ENCODE measurements at places on chromosomes 6 and 20.
A peak's percentile ranks its signal among the peaks of the same experiment; 100 is the strongest.

- DNase-seq: no peak
Measured at GRCh38 chr6:19067165-19067564, 680.0 kb downstream of the RNF144B start.

DNA sequence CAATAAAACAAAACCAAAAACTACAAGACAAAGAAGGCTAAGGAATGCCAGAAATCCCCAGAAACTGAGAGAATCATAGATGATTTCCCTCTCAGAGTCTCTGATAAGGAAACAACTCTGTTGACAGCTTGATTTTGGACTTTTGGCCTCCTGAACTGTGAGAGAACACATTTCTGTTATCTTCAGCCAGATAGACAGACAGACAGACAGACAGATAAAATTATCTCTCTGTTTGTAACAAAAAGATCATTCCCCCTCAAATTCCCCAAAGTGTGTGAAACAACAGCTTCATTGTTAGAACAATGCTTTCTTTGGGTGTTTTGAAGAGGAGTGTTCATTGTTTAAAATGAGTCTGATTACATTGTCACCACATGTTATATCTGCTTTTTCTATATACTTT lies 148.2 kb downstream of the BCKDHB start:
- DNase-seq: no peak

- peak; percentile 9 for DNase-seq
Measured at GRCh38 chr20:5925551-5925950, 24.8 kb downstream of the TRMT6 start.

- DNase-seq: peak; percentile 12
Measured at GRCh38 chr20:20167698-20168097, 115.4 kb downstream of the CFAP61 start.

DNA sequence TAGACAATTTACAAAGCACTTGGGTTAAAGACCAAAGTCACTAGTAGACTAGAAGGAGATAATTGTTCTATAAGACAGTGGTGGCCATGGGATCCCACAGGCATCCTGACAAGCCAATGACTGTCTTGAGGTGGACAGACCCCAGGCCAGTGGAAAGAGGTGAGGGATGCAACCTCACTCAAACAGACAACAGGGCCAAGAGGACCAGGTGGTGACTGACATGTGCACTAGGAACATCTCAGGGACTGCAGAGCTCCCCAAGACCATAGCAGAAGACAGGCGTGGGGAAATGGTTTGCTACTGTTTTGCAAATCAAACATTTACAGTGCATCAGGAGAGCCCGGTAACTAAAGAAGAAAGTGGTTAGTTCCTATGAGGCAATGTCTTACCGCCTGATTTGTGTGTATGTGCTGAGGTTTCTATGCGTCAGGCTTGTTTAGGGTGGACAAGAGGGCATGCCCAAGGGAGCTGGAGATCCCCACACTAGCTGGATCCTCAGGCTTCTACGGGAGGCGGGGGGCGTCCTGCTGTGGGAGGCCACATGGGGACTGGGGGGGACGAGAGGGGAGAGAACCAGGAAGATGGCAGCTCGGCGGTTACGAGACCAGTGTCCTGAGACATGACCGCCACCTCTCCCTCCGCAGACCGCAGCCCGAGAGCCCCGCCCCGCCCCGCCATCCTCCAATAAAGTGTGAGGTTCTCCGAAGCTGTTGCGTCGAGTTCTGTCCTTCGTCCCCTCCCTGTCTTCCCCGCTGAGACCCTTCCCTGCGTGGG lies 623 bp upstream of the MRPS26 start:
- DNase-seq: peak; percentile 91

- no peak for DNase-seq
Measured at GRCh38 chr20:50297498-50298376, 107.1 kb downstream of the CEBPB start.

- no peak for DNase-seq
Measured at GRCh38 chr20:15923030-15923776, 650.0 kb downstream of the KIF16B start.

DNA sequence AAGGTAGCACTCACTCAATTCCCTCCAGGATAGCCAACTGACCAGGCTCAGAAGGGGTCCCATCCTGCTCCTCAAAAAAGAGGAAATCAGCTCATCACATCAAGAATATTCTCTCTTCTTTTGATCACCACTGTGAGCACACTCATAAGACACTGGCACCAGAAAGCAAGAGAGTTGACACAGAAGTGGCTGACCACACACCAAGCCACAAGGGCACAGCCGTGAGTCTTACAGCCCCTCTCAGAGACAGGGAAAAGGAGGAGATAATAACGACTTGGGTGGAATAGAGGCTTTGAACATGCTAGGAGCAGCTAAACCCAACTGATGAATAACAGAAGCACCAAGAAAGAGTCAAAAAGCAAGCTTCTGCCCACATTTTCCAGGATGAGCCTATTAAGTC lies 249.1 kb upstream of the PREP start:
- no peak for DNase-seq

GRCh38 chr6:160931378-160932310 lies 59.9 kb upstream of the MAP3K4 start:
- DNase-seq: no peak

DNA sequence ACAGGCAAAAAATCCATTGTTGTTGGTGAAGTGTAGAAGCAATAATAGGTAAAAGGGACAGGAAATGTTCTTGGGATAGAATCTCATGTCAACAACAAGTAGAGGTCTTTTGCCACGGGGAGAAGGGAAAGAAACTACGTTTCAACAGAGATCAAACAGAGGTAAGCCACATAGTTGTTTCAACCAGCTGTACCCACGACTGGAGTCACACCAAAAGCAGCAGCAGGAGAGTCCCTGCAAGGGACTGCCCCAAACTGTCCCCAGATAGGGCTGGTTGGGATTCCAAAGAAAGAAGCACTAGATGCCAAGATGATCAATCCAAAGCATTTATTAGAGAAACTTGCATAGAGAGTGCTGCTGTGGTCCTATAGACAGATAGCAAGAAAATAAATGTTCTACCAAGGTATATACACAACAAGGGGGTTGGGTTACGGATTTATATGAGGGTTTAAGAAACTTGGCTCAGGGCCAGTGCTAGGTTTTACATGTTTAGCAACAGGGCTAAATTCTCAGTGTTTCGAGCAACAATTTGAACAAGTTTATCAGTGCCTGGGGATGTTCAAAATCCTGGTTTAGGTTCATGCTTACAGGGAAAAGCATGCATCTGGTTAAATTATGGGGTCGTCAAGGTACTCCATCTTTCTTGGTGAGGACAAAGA lies 466.5 kb downstream of the MMUT start:
- peak; percentile 53 for DNase-seq

DNA sequence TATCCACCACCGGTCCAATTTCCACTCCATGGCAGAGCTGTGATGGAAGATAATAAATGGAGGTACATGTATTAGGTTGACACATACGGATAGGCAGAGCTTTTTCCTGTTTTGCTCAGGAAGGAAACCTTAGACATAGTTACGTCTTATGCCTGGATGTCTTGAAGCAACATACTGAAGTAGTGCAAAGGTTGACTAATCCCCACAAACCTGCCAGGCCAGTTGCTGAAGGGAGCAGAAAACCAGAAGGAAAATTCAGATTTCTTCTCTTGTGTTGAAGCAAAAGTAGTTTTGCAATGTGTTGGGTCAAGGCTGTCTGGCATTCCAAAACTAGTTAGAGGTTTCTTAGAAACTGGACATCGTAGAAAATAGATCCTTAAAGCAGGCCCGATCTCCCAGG lies 68.7 kb downstream of the PHACTR1 start:
- DNase-seq: no peak

DNA sequence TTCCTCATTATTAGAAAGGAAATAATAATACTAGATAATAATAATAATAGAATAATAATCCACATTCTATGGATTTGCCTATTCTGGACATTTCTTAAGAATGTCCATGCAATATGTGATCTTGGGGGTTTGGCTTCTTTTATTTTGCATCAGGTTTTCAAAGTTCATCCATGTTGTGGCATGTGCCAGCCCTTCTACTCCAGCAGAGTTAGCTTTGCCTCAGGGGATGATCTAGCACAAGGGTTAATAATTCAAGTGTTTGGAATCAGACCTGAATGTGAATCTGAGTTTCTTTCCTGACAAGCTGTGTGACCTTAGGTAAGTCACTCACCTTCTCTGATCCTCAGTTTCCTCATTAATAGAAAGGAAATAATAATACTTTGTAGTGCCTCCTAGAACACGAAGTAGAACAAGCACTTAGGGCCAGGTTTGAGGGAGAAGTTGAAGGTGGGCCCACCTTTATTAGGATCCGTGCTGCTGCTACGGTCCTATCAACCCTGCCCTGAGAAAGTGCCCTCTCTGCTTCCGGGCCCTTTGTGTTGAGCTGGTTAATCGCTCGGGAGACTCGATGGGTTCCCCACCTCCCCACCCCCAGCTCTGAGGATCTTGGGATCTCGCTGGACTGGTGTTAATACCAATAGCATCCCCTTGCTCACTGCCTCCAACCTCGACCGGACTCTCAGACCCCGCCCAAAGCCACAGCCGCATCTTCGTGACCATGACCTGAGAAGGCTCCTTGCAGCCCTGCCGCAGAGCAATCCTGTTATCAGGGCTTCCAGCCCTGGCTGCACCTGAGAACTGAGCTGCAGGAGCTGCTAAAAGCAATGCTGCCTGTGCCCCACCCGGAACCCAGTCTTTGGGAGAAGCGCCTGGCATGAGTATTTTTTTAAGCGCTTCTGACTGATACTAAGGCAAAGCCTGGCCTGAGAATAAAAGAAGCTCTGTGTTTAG lies 26.9 kb downstream of the RBM38 start:
- peak; percentile 73 for DNase-seq

GRCh38 chr20:51402201-51402600 lies 140.3 kb downstream of the NFATC2 start:
- no peak for DNase-seq

DNA sequence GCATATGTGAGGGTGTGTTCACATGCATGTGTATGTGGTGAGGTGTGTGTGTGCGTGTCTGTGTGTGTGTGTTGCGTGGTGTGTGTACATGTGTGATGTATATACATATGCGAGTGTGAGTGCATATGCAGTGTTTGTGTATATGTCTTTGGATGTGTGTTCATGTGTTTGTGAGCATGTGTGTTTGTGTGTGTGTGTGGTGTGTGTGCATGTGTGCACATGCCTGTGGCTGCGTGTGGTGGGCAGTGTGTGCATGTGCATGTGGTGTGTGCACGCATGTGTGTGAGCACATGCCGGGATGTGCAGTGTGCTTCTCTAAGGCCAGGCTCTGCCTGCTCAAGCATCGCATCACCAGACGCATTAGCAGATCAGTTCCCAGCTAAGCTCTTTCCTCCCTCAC lies 5.7 kb downstream of the THBS2 start:
- DNase-seq: no peak

DNA sequence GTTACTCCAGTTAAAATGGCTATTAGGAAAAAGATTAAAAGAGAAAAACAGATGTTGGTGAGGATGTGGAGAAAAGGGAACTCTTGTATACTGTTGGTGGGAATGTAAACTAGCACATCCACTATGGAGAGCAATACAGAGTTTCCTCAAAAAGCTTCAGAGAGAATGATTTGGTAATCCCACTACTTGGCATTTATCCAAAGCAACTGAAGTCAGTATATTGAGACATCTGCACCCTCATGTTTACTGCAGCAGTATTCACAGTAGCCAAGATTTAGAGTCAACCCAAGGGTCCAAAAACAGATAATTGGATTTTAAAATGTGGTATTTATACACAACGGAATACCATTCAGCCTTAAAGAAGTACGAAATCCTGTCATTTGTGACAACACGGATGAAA lies 469.5 kb downstream of the QKI start:
- DNase-seq: peak; percentile 78

GRCh38 chr6:70353448-70353847 lies 50.6 kb upstream of the COL9A1 start:
- no peak for DNase-seq

DNA sequence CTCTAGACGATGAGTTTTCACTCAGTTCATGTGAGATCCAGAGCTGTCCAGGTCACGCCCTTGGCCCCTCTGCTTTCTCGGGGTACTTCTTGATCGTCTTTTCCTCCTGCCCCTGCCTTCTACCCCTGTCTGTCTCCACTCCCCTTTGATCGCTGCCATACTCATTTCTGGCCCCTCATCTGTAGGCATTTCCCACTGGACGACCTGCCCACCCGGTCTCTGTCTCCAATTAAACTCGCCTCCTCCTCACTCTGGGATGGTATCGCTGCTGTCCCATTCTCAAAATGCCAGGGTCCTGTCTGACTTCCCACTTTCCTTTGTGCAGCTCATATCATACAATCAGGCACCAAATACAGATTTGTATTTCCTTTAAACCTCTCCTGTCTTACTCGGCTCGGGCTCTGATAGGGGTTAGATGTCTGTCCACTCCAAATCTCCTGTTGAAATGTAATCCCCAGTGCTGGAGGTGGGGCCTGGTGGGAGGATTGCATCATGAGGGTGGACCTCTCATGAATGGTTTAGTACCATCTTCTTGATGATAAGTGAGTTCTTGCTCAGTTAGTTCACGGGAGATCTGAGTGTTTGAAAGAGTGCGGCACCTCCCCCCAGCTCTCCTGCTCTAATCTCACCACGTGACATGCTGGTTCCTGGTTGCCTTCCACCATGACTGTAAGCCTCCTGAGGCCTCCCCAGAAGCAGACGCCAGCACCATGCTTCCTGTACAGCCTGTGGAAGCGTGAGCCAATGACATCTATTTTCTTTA lies 3.5 kb upstream of the SYNJ2 start:
- no peak for DNase-seq

GRCh38 chr6:106253731-106254130 lies 71.8 kb downstream of the ATG5 start:
- DNase-seq: no peak

DNA sequence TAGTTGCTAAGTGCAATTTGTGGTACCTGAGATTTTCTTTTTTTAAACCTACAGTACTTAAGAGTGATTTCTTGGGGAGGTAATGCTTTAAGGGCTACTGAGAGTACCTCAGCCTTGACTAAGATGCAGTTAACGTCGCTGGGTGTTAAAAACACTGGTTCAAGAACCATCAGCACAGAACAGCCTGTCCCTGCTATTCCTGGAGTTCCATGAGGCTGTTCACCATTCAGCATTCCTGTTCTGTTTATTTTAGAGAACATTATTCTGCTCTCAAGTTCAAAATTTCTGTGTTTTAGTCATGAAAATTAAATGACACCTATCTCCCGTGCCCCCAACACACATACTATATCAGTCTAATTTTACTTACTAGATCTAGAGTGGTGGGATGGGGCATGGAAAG lies 1.7 kb upstream of the PRELID3B start:
- no peak for DNase-seq

DNA sequence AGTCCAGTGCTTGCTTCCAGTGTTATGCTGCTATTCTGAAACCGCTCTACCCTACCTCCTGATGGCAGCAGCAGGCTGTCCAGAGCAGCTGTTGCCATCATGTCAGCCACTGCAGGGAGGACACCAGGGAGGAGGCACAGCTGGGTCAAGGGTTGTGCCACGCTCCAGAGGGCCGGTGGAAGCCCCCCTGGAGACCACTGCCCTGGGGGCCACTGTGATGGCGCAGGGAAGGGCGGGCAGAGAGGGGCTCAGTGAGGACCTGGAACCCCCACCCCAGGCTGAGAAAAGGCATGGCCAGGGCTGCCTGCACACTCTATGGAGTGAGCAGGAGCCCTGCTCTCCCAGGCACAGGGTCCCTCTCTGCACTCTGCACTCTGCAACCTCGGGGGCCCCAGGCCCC lies 271.3 kb upstream of the BTBD3 start:
- no peak for DNase-seq

Measured in NCI-H82 (cell line).